Activated T-helper 1 cell treated with anti-CD3 and anti-CD28 coated beads, Interleukin-2, amount 50 U/mL, for 16 hours (primary cell): ENCODE measurements at places on chromosomes 5 and 9.

GRCh38 chr5:132840313-132840712, 9.9 kb upstream of the SHROOM1 start:
- DNase-seq = no peak

DNA sequence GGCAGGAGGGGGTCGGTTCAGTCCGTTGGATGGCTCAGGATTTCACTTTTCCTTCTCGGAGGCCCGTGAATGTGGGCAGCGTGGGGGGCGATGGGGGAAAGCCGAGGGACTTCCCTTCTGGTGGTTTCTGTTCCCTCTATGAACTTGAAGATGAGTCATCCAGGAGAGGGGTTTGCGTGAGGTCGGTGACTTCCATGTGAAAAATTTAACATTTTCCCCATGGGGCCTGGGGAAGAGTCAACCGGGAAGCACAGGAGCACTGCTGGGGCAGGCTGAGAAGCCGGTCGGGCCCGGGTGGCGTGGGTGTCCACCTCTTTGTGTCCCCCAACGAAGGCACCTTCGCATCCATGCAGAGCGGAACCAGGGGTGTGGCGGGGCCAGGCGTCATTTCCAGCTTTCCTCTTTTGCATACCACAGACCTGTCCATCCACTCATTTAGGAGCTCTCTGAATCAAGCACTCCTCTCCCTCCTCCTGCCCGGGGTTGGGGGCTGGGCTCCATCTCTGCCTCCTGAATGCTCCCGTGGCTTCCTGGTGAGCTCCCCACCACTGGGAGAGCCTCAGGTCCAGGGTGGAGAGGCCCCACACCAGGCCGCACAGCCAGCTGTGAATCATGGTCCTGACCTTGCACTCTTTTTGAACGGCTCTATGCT, 68.4 kb downstream of the ANKRD33B start:
- peak; percentile 13 for DNase-seq

DNA sequence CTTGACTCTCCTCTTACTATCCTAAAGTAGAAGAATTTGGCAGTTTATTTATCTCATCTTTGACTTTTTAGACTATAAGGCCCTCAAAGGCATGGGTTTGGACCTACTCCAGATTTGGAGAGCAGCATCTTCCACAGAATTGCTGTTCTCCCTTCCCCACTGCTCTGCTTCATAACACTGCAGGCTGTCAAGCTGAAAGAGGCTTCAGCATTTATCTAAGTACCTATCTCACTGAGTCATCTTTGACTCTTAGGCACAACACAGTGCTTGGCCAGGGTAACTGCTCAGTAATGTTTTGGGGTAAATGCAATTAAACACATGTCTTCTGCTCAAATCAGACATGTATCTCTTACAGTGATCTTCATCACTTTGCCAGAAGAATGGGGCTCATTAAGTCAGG, 60.6 kb downstream of the GRIN3A start:
- DNase-seq = no peak

GRCh38 chr5:56710826-56711590, 104.3 kb upstream of the MAP3K1 start:
- no peak for DNase-seq

GRCh38 chr9:121748727-121749423, 97.4 kb downstream of the DAB2IP start:
- DNase-seq = no peak

DNA sequence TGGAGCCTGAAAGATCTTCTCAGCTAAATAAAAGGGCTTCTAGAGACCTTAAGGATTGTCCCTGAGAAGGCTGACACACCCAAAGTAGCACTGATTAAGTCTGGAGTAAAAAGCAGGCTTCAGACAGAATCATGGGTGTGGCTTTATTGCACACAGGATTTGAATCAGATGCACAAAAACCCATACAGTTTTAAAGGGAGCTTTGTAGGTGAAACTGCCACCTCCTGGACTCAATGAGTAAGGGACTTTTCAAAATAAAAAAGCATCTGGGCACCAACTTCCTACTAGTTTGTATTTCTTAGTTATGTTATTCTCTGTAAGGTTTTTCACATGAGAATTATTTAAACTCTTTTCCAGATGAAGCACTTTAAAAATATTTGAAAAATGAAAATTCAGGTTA, 129.4 kb downstream of the EDIL3 start:
- no peak for DNase-seq

DNA sequence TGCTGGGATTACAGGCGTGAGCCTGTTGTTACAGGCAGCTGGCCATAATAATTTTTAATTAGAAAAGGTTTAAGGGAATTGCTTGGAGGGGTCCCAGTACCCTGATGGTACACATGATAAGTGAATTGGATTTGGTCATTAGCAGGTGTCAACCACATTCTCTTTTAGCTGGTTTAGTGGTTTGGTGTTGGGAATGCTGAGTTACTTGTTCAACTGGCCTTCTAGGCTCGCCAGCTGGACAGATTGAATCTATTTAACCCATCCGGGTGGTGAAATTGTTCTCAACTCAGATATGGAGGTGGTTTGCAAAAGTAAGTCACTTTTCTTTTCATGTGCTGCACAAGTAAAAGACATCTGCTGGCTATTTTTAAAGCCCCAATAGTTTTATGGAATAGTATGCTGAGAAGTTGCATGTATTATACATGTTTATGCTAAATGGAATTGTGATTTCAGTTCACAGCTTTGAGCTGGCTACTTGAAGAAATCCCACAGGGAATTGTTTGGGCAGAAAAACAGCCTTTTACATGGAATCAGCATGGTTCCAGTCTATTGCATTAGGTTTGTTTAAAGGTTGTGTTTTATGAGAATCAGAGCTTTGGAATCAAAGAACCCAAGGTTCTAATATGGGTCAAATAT, 149.8 kb upstream of the SLC28A3 start:
- DNase-seq = no peak

GRCh38 chr9:29697011-29697410, 2123.7 kb upstream of the C9orf72 start:
- no peak for DNase-seq

- DNase-seq = peak; percentile 48
These were observed 3.9 kb downstream of the TEX53 start for GRCh38 chr9:114653556-114654159.

GRCh38 chr5:95374061-95374460, 17.1 kb upstream of the FAM81B start:
- no peak for DNase-seq

GRCh38 chr5:3343211-3343610, 252.4 kb upstream of the IRX1 start:
- DNase-seq = no peak

DNA sequence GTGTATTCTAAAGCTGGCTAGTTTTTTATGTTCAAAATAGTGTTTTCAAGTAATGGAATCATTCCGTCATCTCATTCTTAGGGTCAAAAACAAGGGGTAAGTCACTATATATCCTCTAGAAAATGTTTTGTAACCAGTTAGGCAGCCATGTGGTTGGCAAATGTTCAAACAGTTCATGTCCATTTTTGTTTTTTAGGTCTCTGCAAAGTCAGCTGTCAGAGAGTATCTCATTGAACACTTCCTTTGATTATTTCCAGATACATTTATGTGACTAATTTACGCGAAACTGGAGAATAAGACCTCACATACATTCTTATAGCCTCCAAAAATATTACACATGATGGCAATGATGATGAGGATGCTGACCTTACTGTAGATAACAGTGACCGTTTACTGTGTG, 50.4 kb downstream of the TRIO start:
- DNase-seq = no peak

- DNase-seq = no peak
These were observed 11.4 kb downstream of the ECSCR start for GRCh38 chr5:139451176-139451575.

- DNase-seq = no peak
These were observed 60.2 kb downstream of the SMIM23 start for GRCh38 chr5:171845857-171846256.

DNA sequence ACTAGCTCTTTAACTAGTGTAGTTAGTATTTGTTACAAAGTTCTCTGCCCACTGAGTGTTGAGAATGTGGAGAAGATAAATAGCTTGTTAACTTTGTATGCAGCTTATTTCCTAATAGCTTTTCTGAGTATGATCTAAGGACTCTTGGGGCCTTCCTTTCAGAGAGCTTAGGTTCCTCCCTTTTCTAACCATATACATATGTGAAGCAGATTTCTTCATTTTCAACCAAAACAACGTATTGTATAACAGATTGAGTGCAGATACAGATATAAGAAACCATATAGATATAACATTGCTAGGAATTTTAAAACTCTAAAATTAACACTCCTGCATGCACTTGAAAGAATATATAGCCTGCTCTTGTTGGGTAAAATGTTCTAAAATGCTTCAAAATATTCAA, 70.4 kb downstream of the SCAMP1 start:
- no peak for DNase-seq

GRCh38 chr5:113103330-113103729, 126.7 kb downstream of the DCP2 start:
- DNase-seq = no peak

GRCh38 chr5:142325725-142326479, 1.1 kb upstream of the SPRY4 start:
- DNase-seq = no peak

DNA sequence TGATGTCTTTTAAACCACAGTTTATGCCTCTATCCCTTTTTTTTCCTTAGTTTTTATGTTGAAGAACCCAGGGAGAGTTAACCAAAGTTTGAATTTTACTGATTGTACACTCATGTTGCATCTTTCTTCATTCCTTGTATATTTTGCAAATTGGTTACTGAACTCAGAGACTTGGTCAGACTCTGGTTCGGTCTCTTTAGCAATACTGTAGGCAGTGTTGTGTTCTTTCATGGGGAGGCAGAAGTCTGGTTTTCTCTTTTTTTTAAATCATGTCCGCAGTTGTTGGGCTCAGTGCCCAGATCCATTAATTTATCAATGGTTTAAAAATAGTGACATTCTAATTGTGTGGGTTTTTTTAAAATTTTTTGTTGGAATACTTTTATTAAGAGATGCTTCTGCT, 23.4 kb downstream of the UBE2R2 start:
- no peak for DNase-seq

GRCh38 chr9:95857896-95858295, 17.6 kb upstream of the ERCC6L2 start:
- DNase-seq = no peak

DNA sequence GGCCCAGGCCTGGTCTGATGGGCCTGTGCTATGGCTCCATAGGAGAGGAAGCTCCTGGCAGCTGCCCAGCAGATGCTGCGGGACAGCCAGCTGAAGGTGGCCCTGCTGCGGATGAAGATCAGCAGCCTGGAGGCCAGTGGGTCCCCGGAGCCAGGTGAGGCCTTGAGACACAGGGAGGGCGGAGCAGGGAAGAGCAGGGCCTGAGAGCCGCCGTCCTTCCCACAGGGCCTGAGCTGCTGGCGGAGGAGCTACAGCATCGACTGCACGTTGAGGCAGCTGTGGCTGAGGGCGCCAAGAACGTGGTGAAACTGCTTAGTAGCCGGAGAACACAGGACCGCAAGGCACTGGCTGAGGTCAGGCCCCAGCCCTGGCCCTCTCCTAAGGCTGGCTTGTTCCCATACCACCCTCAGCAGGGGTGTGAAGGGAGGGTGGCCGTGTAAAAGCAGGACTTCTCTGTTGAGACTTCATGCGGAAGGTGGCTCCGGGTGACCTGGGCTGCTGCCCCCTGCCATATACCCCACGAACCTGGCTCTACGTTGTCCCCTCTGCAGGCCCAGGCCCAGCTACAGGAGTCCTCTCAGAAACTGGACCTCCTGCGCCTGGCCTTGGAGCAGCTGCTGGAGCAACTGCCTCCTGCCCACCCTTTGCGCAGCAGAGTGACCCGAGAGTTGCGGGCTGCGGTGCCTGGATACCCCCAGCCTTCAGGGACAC, 4.5 kb downstream of the PKN3 start:
- DNase-seq = no peak

GRCh38 chr9:5773324-5773999, 59.5 kb downstream of the ERMP1 start:
- no peak for DNase-seq

DNA sequence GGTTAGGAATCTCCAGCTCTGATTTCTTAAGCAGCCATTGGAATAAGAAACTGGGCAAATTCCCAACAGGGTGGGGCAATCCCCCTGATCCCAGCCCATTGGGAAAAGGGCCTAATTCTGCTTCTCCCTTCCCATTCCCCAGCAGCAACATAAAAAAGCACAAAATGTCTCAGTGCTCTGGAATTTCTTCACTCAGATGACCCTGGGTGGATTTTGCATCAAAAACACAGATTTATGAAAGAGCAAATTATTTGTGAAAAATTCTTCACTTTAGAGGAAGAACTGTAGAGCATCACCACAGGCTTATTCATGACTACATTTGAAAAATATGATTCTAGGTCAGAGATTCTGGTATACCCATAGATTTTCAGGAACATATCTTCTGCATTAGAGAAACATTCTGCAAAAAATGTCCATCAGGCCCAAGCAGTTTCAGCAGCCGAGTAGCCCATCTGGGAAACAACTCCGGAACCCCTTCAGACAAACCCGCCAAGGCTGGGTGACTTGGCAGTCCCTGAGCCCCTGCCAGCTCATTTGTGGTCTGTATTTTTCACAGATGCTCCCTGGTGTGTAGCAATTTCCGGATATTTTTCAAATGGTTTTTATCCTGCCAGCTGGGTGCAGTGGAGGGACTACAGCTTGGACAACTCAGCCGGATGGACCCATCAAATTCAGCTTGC, 102.1 kb upstream of the RANBP3L start:
- no peak for DNase-seq

- DNase-seq = no peak
These were observed 1.4 kb upstream of the GM2A start for GRCh38 chr5:151251621-151252020.

DNA sequence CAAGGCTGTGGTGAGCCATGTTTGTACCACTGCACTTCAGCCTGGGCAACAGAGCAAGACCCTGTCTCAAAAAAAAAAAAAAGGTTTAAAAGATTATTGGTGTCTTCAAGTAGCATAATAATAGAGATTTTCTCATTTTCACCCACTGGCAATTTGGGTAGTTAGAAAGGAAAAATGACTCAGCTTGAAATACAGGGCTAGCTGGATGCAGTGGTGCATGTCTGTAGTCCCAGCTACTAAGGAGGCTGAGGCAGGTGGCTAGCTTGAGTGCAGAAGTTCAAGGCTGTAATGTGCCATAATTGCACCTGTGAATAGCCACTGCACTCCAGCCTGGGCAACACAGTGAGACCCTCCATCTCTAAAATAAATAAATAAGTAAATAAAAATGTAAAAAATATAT, 111.1 kb downstream of the ARRDC3 start:
- DNase-seq = no peak
